Activated T-cell treated with anti-CD3 and anti-CD28 coated beads for 24 hours (primary cell): ENCODE measurements at places on chromosomes 5 and 9.

- DNase-seq, result no peak
These were observed 114.4 kb downstream of the VPS13A start for GRCh38 chr9:77291714-77292113.

DNA sequence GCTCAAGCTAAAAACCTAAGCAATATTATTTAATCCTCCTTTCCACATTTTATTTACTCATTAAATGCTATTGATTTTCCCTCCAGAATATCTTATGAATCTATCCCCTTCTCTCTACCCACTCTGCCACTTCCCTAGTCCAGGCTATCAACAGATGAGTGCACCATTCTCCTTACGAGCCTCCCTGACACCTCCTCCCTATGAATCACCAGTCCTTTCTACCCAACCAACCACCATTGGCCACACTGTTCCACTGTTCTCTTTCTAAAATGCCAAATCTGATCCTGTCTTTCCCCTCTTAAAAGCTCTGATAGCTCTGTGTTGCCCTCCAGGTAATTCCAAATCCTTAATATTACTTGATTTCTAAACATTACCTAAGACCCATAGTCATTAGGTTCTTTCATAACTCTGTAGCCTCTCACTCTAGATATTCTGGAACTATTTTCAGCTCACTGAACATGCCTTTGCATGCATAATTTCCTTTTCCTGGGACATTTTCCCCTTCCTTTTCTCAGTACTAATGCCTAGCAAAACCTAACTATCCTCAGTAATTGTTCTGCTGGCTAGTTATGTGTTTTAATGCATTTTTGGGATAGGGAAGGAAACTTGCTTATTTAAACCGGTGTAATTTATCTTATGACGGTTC lies 126.3 kb downstream of the UNC13B start:
- DNase-seq, result no peak

DNA sequence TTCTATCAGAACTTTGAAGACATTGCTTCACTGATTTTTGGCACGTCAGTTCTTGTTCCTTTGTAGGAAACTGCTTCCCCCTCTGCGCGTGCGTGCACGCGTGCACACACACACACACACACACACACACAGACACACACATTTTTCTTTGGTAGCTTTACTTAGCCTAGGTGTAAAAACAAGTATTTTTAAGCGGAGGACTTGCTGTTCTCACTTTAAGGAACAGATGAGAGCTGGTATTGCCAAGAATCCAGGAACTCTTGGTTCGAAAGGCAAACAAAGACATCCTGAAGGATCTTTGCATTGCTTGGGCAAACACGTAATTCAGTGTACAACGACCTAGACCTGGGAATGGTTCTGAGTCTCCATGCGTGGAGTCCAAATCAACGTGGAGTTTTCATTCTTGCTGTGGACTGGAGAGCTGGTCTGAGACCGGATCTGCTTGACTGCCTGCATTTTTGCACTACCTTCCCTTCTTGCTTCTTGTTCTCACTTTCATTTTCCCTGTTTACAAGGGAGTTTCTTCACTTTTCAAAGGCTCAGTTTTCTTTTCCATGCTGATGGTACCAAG lies 8.2 kb downstream of the TMEM268 start:
- DNase-seq, result no peak

DNA sequence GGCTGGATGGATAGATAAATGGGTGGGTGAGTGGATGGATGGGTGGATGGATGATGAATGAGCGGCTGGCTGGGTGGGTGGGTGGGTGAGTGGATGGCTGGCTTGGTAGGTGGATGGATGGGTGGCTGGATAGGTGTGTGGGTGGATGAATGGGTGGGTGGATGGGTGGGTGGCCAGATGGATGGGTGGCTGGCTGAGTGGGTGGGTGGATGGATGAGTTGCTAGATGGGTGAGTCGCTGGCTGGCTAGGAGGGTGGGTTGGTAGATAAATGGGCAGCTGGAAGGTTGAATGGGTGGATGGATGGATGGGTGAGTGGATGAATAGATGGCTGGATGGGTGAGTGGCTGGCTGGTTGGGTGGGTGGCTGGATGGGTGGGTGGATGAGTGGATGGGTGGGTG lies 27.9 kb upstream of the CEP72 start:
- no peak for DNase-seq

DNA sequence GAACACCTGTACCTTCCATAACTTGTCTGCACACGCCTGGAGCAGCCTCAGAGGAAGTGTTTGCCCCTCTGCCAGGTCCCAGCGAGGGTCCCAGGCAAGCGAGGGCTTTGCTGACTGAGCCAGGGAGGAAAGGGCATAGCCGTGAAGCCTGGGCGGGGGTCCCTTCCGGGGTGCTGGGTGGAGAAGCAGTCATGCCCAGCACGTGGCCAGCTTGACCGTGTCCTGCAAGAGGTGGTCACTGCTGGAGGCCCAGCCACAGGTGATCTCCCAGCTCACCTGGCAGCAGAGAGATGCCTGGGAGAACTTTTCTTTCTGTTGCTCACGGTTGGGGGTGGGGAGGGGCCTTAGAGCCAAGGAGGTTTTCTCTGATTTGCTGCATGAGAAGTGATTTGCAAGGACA lies 195.3 kb downstream of the CACNA1B start:
- no peak for DNase-seq

GRCh38 chr5:59346514-59346913 lies 547.0 kb downstream of the PDE4D start:
- DNase-seq, result no peak

DNA sequence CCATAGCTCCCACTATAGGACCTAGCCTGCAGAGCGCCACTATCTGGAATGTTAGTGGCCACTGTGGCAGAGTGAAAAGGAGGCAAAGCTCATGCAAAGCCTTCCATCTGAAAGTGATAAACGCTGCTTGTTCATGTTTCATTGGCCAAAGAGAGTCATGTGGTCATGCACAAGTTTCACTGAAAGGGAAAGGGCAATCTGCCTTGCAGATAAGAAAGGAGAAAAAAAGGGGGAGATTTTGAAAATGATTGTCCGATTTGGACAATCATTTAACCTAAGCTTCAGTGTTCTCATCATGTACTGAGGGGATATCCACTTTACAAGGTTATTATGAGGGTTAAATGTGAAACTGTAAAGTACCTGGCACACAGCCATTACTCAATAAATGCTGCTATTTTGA lies 9.0 kb upstream of the MOB3B start:
- DNase-seq, result no peak

DNA sequence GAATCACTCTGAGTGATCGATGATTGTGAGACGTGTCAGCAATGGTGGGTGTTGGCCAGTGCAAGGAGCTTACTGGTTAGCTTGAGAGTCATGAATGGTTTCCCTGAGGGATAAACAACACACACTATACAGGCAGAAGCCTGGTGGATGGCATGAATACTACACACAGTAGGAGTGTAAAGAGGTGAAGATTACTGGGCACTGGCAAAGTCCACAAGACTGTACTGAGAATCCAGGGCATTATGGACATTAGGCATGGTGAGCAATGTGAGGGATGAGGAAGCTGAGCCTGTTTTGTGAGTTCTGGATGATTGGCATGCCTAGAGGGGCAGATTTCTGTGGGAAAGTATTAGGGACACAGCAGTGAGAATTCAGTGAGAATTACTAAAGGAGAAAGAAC lies 71.3 kb downstream of the KDM4C start:
- no peak for DNase-seq

GRCh38 chr5:66987126-66987525 lies 209.5 kb downstream of the CD180 start:
- no peak for DNase-seq

DNA sequence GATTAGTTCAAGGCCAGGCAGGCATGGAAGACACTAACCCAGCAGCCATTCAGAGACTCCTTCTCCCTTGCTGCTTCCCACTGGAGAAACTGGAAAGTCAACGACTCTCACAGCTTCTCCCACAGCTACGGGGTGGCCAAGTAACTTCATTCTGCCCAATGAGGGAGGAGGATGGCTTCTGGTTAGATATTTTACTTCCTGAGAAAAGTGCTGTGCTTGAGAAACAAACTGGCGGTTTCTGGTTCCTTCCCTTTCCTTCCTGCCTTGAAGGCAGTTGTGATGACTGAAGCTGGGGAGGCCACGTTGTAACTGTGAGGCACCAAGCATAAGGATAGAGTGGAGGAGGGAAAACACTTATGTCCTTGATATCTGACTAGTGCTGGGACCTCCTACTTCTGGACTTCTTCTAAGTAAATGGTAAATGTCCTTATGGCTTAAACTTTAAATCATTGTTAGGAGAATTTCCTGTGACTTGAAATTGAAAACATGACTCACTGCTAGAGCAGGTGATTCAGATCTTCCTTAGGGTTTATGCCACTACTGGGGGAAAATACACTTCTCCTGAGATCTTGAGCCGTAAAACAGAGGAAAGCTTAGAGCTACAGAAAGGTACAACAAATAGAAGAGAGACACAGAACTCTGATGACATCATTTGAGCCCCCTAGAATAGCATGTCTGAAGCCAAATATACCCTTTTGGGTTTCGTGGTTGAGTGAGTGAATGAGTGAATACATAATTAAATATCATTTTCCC lies 3.1 kb upstream of the GNPDA1 start:
- peak; percentile 50 for DNase-seq

GRCh38 chr5:159762921-159763320 lies 153.4 kb upstream of the ADRA1B start:
- DNase-seq, result no peak

GRCh38 chr5:112762113-112762810 lies 24.6 kb downstream of the APC start:
- no peak for DNase-seq

DNA sequence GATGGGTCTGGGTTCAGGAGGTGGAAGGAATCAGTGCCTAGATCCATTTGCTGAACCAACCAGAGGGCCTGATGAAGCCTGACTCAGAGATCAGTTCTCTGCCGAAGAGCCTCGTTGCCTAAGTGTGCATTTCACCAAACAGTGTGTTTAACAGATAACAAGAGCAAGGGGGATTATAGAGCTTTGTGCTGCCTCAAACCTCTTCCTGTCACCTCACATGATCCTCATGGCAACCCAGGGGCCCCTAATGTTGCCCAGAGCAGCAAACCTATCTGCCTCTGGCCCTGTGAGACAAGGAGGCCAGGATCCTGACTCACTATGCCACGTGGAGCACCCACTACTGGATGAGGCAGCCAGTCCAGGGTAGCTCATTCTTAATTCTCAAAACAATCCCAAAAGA lies 66.3 kb upstream of the EPB41L4B start:
- DNase-seq, result no peak

DNA sequence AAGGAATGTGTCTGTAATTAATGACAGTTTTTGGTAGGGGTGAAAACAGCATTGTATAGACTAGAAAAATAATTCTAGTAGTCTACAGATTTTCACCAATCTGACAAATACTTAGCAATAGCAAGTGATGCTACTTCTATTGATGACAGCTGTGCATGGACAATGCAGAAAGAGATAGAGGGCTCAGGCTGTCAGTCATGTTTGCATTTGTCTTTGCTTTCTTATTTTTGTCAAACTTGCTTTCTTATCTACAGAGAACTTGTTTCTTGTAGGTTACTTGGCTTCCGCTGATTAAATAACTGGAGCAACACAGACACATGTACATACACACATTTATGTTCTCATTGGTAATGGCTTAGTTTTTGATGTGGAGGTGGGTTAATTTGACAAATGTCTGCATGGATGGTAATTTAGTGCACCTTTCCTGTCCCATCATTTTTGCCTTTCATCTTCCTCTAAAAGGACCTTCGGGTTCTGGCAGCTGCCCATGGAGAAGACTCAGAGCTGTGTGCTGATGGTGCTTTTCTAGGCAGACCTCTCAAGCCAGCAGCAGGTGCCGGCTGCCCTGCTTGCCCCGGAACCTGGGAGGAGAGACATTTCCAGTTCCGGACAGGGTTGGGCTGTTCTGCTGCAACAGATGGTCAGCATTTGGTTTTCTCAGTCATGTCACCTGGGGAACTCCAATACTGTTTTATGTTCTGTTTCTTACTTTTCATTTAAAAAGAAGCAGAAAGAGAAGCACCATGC lies 28.8 kb downstream of the CAMK4 start:
- no peak for DNase-seq

- no peak for DNase-seq
These were observed 244.2 kb downstream of the AUH start for GRCh38 chr9:91117474-91117891.

DNA sequence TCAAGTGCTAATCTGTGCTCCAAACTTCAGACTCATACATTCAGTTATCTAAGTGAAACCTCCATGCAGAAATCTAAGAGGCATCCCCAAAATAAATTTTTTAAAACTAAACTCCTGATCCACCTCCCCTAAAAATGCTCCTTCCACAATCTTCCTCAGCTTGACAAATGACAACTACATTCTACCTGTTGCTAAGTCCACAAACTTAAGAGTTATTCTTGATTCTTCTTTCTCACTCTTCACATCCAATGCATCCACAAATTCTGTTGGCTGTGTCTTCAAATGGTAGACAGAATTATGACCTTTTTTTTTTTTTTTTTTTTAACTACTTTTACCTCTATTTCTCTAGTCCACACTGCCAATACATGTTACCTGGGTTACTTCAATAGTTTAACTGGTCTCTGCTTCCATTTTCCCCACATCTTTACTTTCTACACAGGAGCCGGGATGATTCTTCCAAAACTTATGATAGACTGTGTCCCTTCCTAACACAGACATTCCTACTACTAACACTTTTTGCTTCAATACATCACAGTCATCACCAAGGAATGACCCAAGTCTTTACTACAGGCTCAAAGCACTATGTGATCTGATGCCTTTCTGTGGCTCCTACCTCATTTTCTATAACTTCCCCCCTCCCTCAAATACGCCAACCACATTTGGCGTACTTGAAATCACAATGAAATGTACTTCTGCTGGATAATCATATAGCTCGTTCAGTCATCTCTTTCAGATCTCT lies 143.6 kb downstream of the PDE4D start:
- DNase-seq, result no peak

DNA sequence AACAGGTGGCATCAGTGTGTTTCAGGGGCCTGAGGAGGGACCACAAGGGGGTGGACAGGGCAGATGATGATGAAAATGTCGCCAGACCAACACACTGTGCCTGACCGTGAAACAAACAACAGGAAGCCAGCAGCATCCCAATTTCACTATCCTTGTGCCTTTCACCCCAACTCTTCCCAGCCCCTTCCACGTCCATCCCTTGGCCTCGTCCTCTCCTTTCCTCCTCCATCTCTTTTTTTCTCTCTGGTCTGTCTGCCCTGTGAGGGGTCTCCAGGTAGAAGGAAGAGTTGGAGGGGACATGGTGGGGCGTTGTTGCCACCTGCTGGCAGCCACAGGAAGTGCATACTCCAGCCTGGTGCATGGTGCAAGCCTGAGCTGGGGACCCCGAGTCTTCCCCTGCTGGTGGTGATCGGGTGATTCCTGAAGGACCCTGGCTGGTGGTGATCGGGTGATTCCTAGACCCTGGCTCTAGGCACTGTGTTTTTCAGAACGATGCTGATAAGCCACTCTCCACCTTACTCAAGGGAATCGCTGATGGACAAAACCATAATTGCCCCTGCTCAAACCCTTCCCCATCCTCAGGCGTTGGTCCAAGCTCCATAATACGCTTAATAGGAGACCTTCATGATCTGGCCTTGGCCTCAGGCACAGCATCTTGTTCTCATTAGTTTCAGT lies 21.7 kb upstream of the NSD1 start:
- DNase-seq, result peak; percentile 48
